ENCODE measurements at places on chromosomes 13 and 19.

- no peak for DNase-seq
Observed at GRCh38 chr13:24875566-24875965, 111.6 kb downstream of the RNF17 start.

GRCh38 chr13:30314562-30314961 is 7.2 kb upstream of the KATNAL1 start:
- DNase-seq, result no peak

GRCh38 chr13:73842626-73843025 is 291.6 kb downstream of the KLF12 start:
- no peak for DNase-seq

- DNase-seq, result no peak
Observed at GRCh38 chr13:90055121-90055520, 1292.4 kb upstream of the MIR17HG start.

DNA sequence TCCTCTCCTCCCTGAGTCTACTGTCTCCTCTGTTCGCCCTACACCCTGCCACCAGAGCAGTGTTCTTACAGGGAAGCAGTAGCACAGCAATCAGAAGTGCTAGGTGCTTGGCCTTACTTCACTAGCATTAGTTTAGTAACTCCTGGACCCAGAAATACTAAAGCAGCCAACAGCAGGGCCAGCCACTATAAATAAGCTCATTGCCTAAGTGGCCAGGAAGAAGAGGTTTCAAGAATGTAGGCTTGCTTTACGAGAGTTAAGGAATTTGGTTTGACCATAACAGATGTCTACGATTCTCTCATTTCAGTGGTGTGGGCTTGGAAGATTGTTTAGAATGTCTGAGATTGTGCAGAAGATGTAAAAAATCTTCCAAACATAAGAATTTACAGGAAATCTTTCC is 103.3 kb downstream of the ZAR1L start:
- DNase-seq, result no peak

GRCh38 chr13:95216182-95216581 is 85.1 kb downstream of the ABCC4 start:
- DNase-seq, result no peak

GRCh38 chr13:33445476-33445875 is 159.9 kb upstream of the STARD13 start:
- DNase-seq, result no peak

DNA sequence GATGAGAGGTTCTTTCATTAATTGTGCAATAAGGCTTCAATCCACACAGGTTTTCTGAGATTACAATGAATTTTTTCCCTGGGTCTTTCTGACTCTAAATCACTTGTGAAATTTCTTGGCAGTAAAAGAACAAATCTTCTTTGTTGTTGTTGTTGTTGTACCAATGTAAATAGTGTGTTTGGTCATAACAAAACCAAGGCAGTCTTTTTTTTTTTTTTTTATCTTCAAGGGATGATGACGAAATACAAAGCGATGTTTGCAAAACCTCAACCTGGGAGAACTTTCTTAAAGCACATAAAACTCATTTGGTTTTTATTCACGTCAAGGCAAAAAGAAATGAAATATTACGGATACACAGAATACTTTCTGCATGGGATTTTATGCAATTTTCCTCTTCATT is 462.0 kb downstream of the LIG4 start:
- DNase-seq, result no peak

GRCh38 chr19:19510432-19510831 is 4.9 kb downstream of the TSSK6 start:
- no peak for DNase-seq

GRCh38 chr13:79668201-79668752 is 187.3 kb downstream of the NDFIP2 start:
- DNase-seq, result no peak

- no peak for DNase-seq
Observed at GRCh38 chr13:63156816-63157215, 1741.2 kb upstream of the PCDH20 start.

DNA sequence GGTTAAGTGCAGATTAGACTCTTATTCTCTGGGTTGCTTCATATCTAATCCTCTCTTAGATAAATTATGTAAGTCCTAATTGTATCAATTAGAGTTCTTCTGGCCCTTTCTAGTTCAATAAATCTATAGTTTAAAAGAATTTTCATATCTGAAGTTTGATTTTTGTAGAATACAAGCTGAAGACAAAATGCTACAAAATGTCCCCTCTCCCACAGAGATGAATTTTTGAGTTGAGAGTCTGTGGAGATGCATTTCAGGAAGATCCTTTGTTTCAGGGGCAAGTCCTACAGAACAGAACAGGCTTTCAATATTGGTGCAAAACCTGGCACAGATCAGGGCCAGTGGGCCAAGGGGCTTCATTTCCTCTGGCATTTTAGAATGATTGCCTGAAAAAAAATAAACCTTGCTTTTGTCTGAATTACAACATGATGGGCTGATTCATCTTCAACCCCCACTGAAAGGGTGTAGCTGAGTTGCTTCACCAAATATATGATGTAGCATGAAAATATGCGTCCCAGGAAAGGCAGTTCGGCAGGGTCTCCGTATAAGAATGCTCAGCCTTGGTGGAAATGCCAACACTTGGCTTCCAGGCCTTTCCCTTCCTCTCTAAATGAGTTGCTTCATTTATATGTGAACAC is 6.4 kb upstream of the IPO5 start:
- DNase-seq, result no peak

GRCh38 chr19:38221919-38222830 is 1.8 kb downstream of the DPF1 start:
- no peak for DNase-seq

DNA sequence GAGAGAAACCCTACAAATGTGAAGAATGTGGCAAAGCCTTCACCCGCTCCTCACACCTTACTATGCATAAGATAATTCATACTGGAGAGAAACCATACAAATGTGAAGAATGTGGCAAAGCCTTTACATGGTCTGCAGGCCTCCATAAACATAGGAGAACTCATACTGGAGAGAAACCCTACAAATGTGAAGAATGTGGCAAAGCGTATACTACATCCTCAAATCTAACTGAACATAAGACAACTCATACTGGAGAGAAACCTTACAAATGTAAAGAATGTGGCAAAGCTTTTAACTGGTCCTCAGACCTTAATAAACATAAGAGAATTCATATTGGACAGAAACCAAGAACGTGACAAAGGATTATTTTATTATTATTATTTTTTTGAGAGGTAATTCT is 30.7 kb downstream of the ZNF486 start:
- no peak for DNase-seq

- DNase-seq, result no peak
Observed at GRCh38 chr13:74706801-74707200, 572.6 kb upstream of the KLF12 start.

- no peak for DNase-seq
Observed at GRCh38 chr19:2428756-2429711, 1.6 kb upstream of the TIMM13 start.

DNA sequence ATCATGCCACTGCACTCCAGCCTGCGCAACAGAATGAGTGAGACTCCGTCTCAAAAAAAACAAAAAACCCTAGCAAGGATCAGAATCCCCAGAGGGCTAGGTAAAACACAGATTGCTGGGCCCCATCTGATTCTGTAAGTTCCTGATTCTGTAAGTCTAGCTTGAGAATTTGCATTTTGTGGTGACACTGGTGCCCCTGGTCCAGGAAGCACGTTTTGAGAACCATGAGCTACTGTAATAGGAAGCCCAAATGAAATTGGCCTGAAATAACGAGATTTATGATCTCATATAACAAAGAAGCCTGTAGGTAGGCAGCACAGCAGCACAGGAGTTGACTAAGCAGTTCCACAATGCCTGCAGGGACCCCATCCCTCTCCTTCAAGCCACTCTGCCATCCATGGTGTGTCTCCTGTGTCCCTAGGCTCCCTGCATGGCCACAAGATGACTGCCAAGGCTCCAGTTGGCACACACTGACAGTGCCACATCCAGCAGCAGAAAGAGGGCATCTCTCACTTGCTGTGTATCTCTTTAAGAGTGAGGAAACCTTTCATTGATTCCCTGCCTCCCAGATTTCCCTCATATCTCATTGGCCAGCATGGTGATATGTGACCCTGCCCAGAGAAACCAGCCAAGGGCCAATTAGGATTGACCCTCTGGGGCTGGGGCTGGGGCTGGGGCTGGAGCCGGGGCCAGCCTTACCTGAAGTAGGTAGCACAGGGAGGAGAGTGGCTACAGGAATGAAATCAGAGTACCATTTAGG is 21.7 kb downstream of the SIPA1L3 start:
- DNase-seq, result no peak

DNA sequence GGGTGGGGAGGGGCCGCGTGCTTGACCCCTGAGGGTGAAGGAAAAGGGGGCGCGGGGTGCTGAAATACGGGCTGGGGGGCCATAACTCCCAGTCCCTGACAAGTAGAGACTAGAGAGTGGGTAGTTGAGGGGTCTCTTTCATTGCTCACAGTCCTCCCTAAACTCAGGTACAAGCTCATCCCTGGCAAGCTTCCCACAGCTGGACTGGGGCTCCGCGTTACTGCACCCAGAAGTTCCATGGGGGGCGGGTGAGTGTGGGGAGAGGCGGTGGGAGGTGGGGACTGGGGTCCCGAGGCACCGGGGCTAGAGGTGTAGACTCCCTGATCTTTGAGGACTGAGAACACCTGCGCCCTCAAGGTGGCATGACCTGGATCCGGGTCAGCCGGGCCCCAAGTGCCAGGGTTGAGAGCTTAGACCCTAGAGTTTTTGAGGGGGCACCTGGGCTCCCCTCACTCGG is 1.3 kb downstream of the ETV2 start:
- no peak for DNase-seq

- DNase-seq, result no peak
Observed at GRCh38 chr13:93472814-93473296, 246.2 kb downstream of the GPC6 start.

- no peak for DNase-seq
Observed at GRCh38 chr13:100125946-100126345, 37.1 kb downstream of the PCCA start.

DNA sequence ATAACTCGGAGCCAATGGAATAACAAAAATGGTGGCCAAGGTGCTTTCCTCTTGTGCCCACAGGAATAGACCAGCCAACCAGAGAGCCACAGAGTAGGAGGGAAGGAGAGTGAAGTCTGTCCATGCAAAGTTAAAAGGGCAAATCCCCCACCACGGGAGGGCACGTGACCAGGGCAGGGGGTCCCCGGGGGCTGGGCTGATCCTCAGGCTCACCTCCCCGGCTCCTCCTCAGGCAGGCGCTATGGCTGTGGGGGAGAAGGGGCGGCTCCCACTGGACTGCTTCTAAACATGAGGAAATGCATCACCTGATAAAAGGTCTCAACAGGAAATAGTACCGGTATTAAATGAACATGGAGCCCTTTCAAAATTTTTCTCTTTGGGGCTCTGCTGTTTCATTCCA is 73.2 kb upstream of the SLC15A1 start:
- no peak for DNase-seq

- no peak for DNase-seq
Observed at GRCh38 chr13:78636495-78636894, 22.5 kb downstream of the OBI1 start.

- DNase-seq, result no peak
Observed at GRCh38 chr13:112732679-112733078, 42.8 kb downstream of the ATP11A start.

DNA sequence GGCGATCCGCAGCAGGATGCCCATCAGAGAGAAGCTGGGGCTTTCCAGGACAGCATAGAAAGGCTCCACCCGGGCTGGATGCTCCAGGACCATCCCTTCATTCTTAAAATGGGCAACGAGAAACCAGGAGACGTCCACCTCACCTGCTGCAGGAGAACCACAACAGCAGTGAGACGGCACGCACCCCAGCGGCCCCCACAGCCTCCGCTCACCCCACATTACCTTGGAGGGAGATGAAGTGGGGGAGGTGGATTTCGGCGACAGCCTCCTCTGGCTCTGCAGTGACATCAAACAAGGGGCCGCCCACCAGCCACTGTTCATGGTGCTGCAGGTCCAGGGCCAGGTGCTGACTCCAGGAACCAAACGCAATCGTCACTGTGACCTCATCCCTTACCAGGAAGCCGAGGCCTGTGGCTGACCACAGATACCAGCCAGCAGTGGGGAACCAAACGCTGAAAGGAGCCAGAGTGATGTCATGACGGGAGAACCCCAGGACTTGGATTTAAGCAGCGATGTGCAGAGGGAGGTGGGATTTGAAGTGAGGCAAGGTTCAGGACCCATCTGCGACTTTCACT is 25.1 kb downstream of the CARD8 start:
- DNase-seq, result no peak

DNA sequence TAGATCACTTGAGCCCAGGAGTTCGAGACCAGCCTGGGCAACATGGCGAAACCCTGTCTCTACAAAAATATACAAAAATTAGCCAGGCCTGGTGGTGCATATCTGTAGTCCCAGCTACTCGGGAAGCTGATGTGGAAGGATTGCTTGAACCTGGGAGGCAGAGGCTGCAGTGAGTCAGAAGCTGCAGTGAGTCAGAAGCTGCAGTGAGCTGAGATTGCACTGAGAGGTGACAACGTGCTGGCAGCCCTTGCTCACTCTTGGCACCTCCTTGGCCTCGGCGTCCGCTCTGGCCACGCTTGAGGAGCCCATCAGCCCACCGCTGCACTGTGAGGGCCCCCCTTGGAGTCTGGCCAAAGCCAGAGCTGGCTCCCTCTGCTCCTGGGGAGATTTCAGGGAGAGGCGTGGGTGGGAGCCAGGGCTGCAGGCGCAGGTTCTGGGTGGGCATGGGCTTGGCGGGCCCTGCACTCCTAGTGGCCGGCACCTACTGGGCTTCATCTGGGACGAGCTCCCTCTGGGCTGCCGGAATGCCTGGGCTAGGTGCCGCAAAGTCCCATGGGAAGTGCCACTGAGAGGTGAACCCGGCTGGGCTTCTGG is 39.5 kb upstream of the RPL21 start:
- no peak for DNase-seq

DNA sequence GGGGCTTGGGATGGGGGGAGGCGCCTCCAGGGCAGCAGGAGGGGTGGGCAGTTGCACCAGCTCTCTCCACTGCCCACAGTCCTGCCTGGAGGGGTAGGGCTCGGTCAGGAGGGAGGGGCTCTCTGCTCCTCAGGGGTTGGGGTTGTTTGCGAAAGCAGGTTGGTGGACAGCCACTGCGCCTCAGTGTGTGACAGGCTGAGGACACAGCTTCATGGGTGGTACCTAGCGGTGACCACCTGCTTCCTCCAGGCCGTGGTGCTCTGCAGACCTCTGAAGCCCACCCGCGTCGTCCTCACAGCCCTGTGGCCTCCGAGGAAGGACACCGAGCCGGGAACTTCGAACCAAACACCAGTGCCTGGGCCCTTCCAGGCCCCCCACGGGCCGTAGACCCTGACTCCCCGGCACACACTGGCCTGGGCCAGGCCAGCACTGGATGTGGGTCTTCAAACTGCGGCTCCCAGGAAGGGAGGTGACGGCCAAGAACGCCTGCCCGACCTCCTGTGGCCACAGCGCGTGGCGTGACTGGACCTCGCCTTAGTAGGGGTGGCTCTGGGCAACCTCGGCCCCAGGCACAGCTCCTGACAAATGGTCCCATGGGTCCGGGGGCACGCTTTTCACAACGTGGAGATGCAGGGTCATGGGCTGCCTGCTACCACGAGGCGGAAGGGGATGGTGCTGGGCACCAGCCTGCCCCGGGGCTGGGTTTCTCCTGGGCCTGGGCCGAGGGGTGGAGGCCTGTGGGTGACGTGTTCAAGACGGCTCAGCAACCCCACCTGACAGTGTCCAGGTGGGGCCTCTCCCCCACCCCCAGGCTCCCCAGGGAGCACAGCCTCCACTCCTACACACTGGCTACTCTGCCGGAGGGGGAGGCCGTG is 173.2 kb downstream of the KDM4B start:
- DNase-seq, result no peak
